Neural crest cell (in vitro differentiated cells): ENCODE measurements at places on chromosomes 3 and 15. TPM values are rescaled to one million over a fixed set of nuclear protein-coding genes. Genes with fewer than 3 reads are reported as not detected.

GRCh38 chr3:18556001-18556408 is 130.9 kb upstream of the SATB1 start:
- H3K27me3 ChIP-seq = no peaks in the 10 kb centered on the region
- DNase-seq = no peak
- no peaks in the 10 kb centered on the region for H3K36me3 ChIP-seq
- no peak overlapping the region for H3K27ac ChIP-seq
- H3K4me3 ChIP-seq = no peak overlapping the region

GRCh38 chr15:88400591-88401250 is 66.5 kb downstream of the MRPL46 start:
- DNase-seq = no peak
- H3K27me3 ChIP-seq = peaks cover 25% of the 10 kb centered on the region
- H3K4me1 ChIP-seq = peaks cover 11% of the 10 kb centered on the region
- no peak overlapping the region for H3K27ac ChIP-seq

- H3K36me3 ChIP-seq = no peaks in the 10 kb centered on the region
- no peak overlapping the region for H3K4me3 ChIP-seq
- no peak overlapping the region for H3K27ac ChIP-seq
- no peak for DNase-seq
- H3K4me1 ChIP-seq = no peaks in the 10 kb centered on the region
- peaks cover 10% of the 10 kb centered on the region for H3K27me3 ChIP-seq
Observed at GRCh38 chr3:46130631-46131310, 77.3 kb downstream of the CCR1 start.

- H3K27me3 ChIP-seq = peaks cover 95% of the 10 kb centered on the region
- H3K4me1 ChIP-seq = peaks cover 3% of the 10 kb centered on the region
- H3K4me3 ChIP-seq = peak overlapping the region; percentile 71
- no peaks in the 10 kb centered on the region for H3K36me3 ChIP-seq
- H3K27ac ChIP-seq = no peak overlapping the region
Observed at GRCh38 chr3:9552252-9552999, 1.2 kb downstream of the LHFPL4 start.

DNA sequence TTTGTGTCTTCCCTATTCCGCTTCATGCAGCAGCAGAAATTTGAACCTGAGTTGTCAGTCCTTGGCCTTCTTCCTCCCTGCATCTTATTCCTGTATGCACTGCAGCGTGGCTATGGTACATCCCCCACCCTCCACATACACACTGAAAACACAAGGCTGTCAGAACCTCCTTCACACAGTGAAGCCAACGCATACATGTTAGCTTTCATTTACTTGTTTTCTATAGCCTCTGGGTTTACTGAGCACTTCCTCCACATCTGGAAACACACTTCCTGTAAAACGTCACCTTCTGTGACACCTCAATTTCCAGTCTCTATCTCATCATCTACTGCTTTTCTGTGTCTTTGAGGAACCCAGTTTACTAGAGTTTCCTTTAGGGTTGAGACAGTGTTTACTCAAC is 47.0 kb downstream of the SUSD5 start:
- peaks cover 7% of the 10 kb centered on the region for H3K4me1 ChIP-seq
- DNase-seq = no peak
- no peak overlapping the region for H3K4me3 ChIP-seq

GRCh38 chr3:3559786-3560185 is 239.4 kb upstream of the LRRN1 start:
- no peak for DNase-seq
- H3K27me3 ChIP-seq = no peaks in the 10 kb centered on the region
- no peak overlapping the region for H3K27ac ChIP-seq
- H3K4me1 ChIP-seq = no peaks in the 10 kb centered on the region

- H3K4me3 ChIP-seq = no peak overlapping the region
- no peaks in the 10 kb centered on the region for H3K36me3 ChIP-seq
- no peak overlapping the region for H3K27ac ChIP-seq
- no peak for DNase-seq
- no peaks in the 10 kb centered on the region for H3K27me3 ChIP-seq
Observed at GRCh38 chr3:30964612-30965011, 70.2 kb upstream of the GADL1 start.

GRCh38 chr3:156661155-156661554 is 13.2 kb upstream of the TIPARP start:
- H3K27ac ChIP-seq = no peak overlapping the region
- DNase-seq = no peak
- no peaks in the 10 kb centered on the region for H3K36me3 ChIP-seq

TFRC gene
- 81.2 and 84.4 TPM in 2 replicates for total RNA-seq

POLQ gene
- 16.9 and 17.8 TPM in 2 replicates for total RNA-seq

GUCA1C gene
- total RNA-seq = not detected in 2 replicates

RHOV gene
- total RNA-seq = 0.80 and 1.0 TPM in 2 replicates
